Left renal pelvis (tissue), 4 donors: ENCODE measurements at places on chromosomes 11 and 22.

DNA sequence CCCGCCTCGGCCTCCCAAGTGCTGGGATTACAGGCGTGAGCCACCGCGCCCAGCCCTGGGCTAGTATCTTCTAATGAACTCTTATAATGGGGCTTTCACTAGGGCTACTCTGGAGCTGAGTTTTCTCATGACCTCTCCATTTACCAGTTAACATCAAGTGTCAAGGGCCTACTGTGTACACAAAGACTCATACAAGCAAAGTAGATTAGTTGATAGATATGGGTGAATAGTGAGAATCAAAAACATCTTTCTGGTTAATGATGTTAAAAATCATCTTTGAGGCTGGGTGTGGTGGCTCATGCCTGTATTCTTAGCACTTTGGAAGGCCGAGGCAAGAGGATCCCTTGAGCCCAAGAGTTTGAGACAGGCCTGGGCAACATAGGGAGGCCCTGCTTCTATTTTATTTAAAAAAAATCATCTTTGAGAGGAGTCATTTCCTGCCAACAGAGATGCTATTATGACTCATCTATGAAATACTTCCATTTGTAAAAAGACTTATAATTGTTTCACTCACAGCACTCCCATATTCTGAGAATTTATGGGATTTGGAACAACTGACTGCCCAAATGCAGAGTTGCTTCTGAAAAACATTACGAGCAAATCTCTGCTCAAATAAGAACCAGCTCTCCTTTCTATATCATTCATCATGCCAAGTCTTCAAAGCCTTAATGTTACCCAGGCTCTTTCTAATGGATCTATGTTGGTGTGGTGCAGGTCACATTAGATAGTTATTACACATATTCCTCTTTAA is 57.0 kb downstream of the GDPD4 start:
- no peak for DNase-seq

- no peak for DNase-seq
Measured at GRCh38 chr11:95419915-95420314, 188.9 kb upstream of the SESN3 start.

- no peak for DNase-seq
Measured at GRCh38 chr11:69035946-69036340, 12.8 kb upstream of the TPCN2 start.

DNA sequence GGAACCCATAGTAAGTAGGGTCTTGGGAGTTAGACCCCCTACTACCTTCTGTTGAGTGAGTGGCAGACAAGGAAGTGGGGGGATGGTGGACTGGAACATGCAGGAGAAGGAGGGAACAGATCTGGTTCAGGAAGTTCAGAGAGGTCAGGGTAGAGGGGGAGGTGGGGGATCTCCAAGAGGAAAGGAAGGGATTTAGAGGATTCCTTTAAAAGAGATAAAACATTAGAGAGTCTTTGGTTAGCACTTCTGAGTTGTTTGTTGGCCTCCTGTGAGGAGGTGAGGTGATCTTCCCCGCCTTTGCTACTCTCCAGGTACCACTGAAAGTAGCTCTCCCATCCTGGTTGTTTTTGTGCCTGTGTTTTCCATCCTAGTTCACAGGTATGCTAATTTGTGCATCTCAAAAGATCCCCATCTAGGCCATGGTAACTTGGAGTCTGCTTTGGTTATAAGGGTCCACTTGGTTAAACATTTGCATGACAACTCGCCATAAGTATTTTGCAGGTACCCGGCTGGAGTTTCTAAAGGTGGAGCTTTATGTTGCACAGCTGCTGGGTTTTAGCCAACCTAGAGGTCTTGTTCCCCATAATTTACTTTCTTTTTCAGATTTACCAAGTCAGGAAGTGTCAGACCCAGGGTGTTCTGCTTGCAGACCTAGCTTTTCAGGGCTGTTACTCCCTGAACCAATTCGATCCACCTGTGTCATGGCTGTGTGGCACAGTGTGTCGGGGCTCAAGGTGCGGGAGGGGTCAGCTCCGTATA is 79.3 kb upstream of the SORL1 start:
- no peak for DNase-seq

- DNase-seq = no peak
Measured at GRCh38 chr11:102705626-102706025, at the start of gene MMP27. Gene MMP27 (minus strand): TSS chr11:102705769. CDS start chr11:102705714, 55 bp downstream.

- DNase-seq = peak; percentile 45
Measured at GRCh38 chr22:43343262-43343669, at the start of gene SCUBE1. Gene SCUBE1 (minus strand): TSS chr22:43343372. CDS start chr22:43343261, 111 bp downstream.

DNA sequence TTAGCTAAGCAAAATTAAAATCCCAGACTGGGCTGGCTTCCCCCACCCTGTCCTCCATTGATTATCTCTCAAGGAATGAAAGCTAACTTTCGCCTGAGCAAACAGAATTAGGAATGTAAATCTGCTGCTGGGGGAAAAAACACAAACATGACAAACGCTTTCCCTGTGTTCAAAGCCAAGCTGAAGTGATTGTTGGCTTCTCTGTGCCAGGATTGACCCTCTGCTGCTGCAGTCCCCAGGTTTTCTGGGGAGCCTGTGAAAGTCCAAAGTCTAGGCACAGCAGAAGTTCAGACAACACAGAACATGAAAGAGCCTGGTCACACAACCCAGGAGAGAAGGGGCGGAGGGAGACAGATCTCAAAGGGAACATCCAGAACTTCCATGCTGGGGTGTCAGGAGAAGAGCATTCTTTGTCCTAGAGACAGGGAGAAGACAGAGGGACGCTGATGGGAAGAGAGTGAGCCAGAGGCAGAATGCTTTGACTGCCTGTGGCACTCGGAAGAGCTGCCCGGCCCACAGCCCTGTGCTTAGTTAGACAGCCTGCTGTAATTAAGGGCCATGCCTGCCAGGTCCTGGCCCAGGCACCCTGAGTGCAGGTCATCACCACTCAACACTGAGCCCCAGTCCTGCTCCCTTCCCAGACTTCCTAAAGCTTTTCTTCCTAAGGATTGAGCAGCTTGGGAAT is 6.9 kb downstream of the PATZ1 start:
- no peak for DNase-seq

- DNase-seq = no peak
Measured at GRCh38 chr22:39470451-39471291, 13.9 kb downstream of the MGAT3 start.

DNA sequence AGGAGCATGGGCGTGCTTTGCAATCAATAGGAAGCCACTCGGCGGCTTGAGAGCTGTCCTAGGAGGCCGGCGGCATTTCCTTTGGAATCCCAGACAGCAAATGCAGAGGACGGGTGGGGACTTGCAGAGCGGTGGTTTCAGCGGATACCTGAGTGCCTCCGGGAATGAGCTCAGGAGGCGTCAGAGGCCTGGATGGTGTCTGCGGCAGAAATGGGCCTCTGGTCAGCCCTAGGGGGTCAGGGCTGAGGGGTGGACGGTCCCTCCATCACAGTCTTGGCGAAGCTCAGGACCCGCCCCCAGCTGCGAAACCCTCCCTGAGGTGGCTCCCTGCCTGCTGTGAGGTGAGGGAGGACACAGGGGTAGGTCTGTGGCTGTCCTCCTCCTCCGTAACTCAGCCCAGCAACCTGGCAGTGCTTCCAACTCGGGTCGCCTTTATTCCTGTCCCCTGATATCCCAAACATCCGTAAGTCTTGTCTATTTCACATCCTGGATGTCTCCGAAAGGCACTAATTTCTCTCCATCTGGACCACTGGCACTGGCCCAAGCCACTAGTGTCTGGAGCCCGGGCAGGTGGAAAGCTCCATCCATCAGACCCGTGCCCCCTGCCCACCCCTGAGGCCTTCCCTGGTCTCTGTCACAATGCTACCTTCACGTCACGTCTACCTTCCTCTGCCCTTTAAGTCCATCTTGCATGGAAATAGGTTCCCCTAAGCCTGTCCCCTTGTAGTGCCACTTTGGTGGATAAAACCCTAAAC is 686.6 kb downstream of the BRD1 start:
- DNase-seq = no peak

GRCh38 chr11:123653827-123654565 is 428 bp downstream of the SCN3B start:
- DNase-seq = peak; percentile 39

- DNase-seq = no peak
Measured at GRCh38 chr11:60530454-60531100, 15.4 kb downstream of the MS4A13 start.

DNA sequence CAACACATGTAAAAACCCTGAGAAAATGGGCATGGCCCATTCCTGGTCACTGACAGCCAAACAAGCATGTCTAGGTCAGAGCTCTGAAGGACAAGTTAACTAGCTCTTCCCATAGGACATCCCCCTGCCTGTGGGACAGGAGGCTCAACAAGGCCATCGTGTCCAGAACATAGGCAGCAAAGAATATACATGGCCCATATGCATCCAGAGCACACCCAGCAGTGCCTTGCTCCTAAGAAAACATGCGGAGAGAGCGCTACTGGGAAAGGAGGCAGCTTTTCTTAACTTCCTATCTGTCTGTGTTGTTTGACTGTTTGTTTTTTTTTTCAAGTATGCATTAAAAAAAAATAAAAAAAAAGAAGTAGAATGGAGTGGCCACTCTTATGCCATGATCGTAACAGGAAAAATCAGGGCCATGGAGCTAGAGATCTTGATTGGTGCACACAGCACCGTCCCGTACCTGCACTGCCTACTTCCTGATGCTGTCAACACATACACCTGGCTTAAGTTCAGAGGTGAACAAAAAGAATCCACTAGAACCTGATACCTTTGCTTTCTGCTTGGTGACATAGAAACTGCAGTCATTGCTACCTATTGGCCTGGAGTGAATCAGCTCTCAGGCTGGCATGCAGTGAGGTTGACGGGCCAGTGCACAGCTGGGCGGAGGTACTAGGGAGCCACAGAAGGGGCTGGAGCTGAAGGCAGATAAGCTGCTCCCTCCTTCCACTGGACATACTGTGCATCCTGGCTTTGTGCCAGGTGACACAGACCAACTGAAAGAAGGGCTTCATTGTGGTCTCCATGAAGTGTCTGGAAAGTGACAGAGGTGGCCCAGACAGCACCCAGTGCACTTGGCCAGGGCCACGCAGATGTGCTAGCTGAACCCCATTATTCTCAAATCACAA is 11.9 kb downstream of the UFD1 start:
- DNase-seq = no peak

DNA sequence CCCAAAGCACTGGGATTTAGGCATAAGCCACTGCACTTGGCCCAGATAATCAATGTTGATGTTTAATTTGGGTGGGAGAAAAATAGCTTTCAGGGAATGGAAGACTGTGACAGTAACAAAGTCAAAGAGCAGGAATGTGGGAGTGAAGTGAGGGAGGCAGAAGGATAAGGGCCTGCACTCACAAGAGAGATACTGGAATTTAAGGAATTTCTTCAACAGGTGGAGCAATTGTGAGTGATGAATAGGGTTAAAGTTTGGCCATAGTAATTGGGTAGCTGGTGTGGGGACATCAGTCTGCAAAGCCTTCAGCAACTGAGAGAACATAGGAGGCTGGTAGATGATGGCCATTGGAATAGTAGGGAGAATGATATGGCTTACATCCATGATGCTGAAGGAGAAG is 8.6 kb upstream of the APBB1 start:
- DNase-seq = no peak

DNA sequence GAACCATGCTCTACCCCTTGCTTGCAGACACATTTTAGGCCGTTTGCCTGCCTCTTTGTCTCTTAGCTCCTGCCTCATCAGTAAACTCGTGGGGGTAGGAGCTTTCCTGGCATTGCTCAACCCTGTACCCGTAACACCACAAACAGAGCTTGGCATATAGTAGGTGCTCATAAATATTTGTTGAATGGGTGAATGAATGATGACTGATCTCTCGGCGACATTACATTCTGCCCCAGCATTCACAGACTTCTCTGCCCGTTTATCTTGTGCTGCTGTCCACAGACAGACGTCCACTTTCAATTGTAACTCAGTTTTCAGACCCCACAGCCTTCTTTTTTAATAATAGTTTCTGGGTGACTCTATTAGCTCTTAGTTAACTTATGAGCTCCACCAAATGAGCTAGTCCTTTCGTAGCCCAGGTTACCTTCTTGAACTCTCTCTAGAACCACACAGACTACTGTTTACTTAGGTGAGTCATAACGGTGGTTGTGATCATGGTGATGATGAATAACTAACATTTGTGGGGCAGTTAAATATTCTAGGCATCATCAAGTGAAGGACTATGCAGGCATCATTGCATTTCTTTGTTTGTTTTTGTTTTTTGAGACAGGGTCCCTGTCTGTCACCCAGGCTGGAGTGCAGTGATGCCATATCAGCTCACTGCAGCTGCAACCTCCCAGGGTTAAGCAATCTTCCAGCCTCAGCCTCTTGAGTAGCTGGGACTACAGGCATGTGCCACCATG is 188.4 kb downstream of the ADAMTS15 start:
- no peak for DNase-seq

DNA sequence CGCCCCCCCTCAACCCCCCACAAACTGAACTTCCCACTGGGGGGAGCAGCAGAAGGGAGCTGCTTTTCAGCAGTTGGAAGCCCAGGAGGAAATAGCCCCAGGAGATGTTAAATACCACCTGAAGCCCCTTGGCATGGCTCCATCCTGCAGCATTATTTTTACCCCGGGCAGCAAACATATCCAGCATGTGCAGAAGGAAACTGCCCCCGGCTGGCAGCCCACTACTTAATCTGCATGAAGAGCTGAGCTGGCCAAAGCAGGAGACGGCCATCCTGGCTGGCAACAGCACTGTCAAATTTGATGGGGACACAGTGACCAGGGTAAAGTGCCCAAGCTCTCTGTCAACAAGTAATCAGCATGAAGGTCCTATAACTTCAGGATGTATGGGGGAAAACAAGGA is 32.0 kb downstream of the BUD13 start:
- no peak for DNase-seq

GRCh38 chr11:1541474-1542204 is 30.4 kb downstream of the DUSP8 start:
- DNase-seq = no peak

- no peak for DNase-seq
Measured at GRCh38 chr11:27081056-27081455, 40.4 kb downstream of the BBOX1 start.

- no peak for DNase-seq
Measured at GRCh38 chr11:62542111-62542745, 4.4 kb downstream of the AHNAK start.

GRCh38 chr11:118401880-118402590 is 629 bp downstream of the ATP5MG start:
- DNase-seq = no peak

DNA sequence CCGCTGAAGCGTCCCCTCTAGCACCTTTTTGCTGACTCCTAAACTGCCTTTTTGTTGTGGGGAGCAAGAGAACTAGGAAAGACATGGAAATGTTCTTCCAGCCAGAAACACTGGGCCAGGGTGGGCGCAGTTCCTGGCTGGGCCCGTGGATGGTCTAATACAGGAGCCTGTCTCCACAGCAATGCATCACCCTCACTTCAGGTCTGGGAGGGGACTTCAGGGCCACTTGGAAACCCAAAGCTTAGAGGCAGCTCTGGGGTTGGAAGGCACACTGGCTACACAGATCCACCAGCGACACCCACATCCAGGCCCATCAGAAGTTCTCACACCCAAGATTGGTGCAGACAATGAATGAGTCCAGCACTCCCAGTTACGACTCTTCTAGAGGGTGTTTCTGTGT is 120.3 kb downstream of the ETS1 start:
- no peak for DNase-seq

GRCh38 chr11:101718402-101718801 is 134.6 kb upstream of the TRPC6 start:
- DNase-seq = no peak
